Peyer's patch (tissue), 4 donors: ENCODE measurements at places on chromosomes 12 and 14. TPM values are rescaled to one million over a fixed set of nuclear protein-coding genes. Genes with fewer than 3 reads are reported as not detected.

Gene HAL
- total RNA-seq = 4.0 TPM

Gene MIP
- not detected for total RNA-seq

DNA sequence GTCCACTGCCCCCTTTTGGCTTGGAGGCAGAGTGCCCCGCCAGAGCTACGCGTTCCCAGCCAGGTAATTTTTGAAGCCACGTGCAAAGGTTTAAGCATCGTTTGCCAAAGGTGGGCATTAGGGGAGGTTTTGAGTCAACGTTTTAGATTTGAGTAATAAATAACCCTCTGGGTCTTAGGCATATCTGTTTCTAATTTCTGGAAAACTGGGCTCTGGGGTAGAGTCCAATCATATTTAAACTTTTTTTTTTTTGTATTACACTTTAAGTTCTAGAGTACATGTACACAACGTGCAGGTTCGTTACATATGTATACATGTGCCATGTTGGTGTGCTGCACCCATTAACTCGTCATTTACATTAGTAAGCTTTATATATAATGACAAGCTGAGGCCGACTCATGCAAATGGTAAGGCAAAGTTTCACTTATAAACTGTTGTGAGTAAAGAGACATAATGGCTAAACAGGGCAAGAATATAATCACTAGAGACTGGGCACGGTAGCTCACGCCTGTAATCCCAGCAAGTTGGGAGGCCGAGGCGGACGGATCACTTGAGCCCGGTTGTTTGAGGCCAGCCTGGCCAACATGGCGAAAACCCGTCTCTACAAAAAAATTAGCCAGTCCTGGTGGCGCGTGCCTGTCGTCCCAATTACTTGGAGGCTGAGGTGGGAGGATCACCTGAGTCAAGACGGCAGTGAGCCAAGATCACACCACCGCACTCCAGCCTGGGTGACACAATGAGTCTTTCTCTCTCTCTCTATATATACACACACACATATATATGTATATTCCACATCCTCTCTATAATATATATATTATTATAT is 491 bp upstream of the NR2C1 start:
- H3K36me3 ChIP-seq = no peaks in the 10 kb centered on the region
- no peaks in the 10 kb centered on the region for H3K27me3 ChIP-seq

Gene RNASE4
- total RNA-seq = 5.8 TPM

- H3K27me3 ChIP-seq = no peaks in the 10 kb centered on the region
- H3K4me1 ChIP-seq = no peaks in the 10 kb centered on the region
- H3K4me3 ChIP-seq = no peak overlapping the region
- no peak for DNase-seq
- H3K36me3 ChIP-seq = no peaks in the 10 kb centered on the region
- H3K27ac ChIP-seq = no peak overlapping the region
Observed at GRCh38 chr12:74321381-74321780, 216.3 kb upstream of the ATXN7L3B start.

DNA sequence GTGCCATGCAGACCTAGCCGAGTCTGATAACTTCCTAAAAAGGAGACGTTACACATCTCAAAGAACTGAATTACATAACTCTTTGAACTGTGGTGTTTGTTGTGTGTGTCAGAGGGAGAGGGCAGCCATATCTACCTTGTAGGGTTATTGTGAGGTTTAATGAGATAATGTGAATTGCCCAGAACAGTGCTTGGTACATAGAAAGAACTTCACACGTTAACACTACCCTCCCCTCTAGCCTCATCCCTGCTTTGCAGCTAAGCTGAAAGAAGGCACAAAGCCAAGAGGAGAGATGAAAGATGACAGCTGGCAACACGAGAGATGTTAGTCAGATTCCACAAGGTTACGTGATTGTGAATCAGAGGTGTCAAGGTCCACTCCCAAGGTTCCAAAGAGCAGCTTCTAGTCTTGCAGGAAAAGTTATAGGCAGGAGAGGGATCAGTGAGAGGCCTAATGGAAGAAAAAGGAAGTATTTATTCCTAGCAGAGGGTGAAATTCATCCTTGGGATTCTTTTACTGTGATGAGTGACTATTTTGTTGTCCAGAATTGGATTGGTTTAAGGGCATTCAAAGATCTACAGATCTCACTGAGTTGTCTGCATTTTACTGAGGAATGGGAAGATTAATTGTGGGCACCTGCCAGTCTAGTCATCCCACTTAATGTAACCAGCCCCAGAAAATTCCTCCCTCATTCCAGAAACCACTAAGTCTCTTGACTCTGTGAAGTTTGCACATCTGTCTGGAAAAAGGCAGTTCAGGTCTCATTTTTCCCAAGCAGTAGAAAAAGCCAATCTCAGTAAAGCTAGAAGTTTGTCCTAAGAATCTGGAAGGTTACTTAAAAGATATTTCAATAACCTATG is 25.9 kb upstream of the WNK1 start:
- H3K4me3 ChIP-seq = no peak overlapping the region
- DNase-seq = no peak
- no peak overlapping the region for H3K27ac ChIP-seq
- H3K4me1 ChIP-seq = no peaks in the 10 kb centered on the region
- no peaks in the 10 kb centered on the region for H3K36me3 ChIP-seq

- no peak for DNase-seq
- H3K27ac ChIP-seq = no peak overlapping the region
- no peaks in the 10 kb centered on the region for H3K27me3 ChIP-seq
Observed at GRCh38 chr12:42370013-42370412, 44.0 kb downstream of the PPHLN1 start.

DNA sequence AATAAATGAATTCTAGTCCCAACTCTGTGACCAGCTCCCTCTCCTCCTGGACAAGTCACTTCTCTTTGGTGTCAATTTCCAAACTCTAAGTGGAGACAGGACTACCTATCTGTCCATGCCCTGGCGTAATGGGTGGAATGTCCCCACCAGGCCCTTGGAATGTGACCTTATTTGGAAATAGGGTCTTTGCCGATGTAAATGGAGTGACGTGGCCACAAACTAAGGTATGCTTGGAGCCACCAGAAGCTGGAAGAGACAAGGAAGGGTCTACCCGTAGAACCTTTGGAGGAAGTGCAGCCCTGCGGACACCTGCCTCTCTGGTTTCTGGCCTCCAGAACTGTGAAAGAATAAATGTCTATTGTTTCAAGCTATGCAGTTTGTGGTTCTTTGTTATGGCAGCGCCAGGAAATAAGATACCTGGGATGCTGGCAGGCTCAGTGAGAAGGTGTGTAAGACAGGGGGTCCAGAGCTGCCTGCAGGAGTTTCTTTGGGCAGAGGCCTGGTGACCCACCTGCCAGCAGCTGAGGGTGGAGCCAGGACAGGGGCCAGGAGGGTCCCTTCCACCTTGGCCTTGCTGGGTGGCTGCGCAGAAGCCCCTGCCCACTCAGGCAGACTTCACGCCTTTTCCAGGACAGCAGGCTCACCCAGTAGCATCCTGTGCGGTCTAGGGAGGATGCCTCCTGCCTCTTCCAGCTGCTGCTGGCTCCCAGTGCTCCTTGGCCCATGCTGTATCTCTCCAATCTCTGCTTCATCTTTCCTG is 45.8 kb downstream of the ARL6IP4 start:
- H3K4me3 ChIP-seq = no peak overlapping the region
- no peaks in the 10 kb centered on the region for H3K27me3 ChIP-seq
- H3K36me3 ChIP-seq = no peaks in the 10 kb centered on the region
- peaks cover under 1% of the 10 kb centered on the region for H3K4me1 ChIP-seq
- H3K27ac ChIP-seq = no peak overlapping the region

GRCh38 chr12:132321321-132322118 is 7.9 kb downstream of the GALNT9 start:
- no peaks in the 10 kb centered on the region for H3K36me3 ChIP-seq
- no peak for DNase-seq
- H3K4me3 ChIP-seq = no peak overlapping the region
